Activated CD4-positive, alpha-beta T cell treated with anti-CD3 and anti-CD28 coated beads, Interleukin-2, amount 10 ng/mL, durations not matched to agents 24 days and 14 days (primary cell): ENCODE measurements at places on chromosomes 11 and 22.

- no peak for DNase-seq
Measured at GRCh38 chr22:24247011-24247507, 2.2 kb upstream of the GGT5 start.

DNA sequence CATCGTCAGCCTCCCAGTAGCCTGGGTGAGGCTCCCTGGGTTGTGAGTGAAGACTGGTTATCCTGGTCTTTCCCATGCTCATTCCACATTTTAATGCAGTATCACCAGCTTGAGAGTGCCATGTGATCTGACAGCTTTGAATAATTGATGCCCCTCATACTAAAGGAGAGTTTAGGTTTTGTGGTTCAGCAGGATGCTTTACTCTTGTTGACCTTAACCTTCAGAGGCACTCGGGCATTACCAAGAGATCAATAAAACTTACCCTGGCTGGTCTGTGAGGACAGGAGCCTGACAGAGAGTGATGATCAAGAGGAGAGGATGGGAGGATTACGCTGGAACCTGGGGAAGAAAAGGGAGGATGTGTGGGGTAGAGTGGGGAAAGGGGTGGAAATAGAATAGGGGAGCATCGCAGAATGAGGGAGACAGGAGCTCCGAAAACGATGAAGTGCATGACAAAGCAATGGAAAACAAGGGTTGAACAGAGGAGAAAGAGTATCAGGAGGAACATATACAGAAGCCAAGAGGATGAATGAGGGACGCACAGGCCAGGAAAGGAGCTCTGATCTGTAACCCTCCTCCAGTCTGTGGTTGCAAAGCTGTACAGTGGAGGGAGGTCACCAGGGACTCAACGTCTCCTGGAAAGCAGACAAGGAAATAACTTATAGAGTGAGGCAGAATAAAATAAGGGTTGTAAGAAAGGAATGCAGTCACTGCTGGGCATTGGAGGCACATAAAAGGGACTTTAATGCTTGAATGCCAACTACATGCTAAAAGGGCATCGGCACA lies 594.5 kb downstream of the NTM start:
- no peak for DNase-seq

- no peak for DNase-seq
Measured at GRCh38 chr11:101915791-101916291, 481 bp downstream of the ANGPTL5 start.

DNA sequence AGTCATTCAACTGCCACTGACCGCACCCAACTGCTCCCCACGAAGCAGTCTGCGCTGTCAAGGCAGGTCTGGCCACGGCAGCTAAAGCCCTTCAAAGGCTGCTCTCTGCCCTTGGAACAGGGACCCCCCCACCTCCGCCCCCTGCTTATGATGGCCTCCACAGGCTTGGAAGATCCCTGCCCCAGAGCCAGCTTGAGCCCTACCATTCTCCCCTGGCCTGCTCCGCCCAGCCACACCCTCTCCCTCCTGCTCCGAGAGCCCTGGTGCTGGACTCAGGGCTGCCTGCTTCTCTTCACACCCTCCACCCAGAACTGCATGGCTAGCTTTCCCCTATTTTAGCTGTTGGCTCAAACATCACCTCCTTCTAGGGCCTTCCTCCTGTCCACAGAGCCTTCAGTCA lies 19.0 kb downstream of the ZMAT5 start:
- no peak for DNase-seq

GRCh38 chr22:26804911-26805539 lies 147.6 kb downstream of the MIAT start:
- DNase-seq, result no peak

- DNase-seq, result no peak
Measured at GRCh38 chr11:19664886-19665548, 47.6 kb upstream of the NAV2 start.

- no peak for DNase-seq
Measured at GRCh38 chr11:75931124-75931523, 116.1 kb downstream of the UVRAG start.

GRCh38 chr22:39489094-39490068 lies 12.7 kb upstream of the MIEF1 start:
- no peak for DNase-seq

DNA sequence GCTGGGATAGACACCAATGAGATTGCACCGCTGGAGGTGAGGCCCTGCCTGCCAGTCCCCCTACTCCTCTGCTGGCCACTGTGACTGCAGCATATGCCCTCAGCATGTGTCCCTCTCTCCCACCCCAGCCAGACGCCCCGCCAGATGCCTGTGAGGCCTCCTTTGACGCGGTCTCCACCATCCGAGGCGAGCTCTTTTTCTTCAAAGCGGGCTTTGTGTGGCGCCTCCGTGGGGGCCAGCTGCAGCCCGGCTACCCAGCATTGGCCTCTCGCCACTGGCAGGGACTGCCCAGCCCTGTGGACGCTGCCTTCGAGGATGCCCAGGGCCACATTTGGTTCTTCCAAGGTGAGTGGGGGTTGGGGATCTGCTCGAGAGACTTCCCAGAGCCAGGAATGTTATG lies 5.7 kb upstream of the SMARCB1 start:
- no peak for DNase-seq

DNA sequence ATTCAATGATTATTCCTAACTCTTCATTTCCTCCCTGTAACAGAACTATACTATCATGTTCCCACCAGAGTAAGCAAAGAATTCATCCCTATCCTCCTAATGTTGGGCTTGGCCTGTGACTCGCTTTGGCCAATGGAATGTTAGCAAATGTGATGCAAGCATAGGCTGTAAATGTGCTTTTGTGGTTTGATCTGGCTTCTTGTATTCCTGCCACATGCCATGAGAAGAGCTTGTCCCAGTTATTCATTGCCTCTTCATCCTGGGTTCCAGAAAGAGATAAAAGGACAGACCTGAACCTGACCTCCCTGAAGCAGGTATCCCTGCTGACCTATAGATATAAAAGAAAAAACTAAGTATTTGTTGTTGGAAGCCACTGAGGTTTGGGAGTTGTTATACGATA lies 51.0 kb downstream of the SYTL2 start:
- DNase-seq, result no peak

DNA sequence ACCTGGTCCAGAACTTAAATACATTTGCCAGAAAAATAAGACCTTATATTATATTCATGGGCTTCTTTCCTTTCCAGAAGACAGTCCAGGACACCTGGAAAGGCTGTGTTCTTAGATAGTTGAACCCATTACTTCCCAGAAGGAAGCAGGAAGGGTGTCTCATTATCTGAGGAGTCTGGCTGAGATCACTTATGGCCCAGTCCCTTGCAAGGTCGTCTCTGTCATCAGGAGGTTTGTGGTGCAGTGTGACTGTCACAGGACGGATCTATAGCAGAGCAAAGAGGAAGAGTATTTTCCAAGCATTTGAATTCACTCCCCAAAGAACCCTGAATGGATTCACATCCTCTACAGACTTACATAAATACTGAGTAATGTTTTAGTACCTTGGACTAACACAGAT lies 270.7 kb upstream of the MTNR1B start:
- no peak for DNase-seq

DNA sequence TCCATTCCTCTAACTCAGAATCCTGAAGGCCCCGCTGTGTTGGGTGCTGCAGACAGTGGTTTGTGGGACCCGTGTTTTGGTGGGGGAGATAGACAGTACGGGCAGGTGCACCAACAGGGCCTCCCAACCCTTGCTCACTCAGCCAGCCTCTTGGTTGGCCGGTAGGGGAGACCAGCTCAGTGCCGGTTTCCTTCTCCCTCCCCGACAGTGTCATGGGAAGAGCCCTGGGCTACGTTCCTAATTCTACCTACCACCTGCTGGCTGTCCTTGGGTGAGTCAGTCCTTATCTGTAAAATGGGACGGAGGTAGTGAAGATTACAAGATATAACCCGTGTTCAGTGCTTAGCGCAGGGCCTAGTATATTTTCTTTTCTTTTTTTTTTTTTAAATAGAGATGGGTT lies 5.9 kb downstream of the TMEM134 start:
- DNase-seq, result no peak

DNA sequence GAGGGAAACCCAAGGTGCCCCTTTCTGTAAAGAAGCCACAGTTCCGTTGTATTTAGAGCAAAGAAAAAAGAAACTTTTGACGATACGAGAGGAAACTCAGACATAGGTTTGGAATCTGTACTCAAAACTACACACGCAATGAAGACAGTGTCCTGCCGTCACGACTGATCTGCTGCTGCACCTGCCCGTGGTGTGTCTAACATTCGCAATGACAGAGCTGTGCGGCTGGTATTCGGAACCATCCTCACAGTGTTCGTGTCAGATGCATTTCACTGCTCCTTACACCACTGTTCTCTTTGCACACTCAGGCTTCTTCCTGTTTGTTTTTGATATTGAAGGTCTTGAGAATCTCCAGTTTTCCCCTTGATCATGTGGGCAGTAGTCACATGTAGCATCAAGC lies 84.8 kb downstream of the RTL6 start:
- no peak for DNase-seq

DNA sequence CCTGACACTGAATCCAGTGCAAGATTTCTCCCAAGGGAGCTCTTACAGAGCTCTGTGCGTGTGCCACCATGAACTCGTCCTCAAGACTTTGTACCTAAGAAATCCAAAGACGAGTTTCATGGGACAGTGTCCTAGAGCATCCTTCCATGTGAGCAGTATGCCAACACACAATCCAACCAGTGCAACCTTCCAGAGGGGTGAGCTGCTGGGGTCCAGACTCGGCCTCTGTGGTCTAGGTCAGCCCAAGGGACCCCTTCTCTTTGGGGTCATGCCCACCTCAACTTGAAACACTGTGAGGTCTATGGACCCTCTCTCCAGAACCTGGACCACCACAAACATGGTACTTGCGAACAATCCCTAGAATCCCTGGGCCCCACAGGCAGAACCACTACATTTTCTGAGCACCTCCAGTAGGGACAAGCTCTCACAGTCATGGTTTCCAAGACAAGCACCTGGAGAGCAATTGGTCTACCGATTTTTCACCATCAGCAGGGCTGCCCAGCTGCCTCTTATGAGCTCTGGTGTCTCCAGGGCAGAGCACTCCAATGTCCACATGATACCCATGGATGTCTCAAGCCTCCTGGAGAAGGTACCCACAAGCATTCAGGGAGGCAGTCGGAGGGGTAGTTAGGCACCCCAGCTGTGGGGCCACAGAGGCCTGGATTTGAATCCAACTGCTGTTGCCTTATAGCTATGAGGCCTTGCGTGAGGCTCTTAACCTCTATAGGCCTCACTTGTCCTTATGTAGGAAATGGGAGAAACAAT lies 7.7 kb downstream of the CHST1 start:
- DNase-seq, result no peak

GRCh38 chr11:12158909-12159308 lies 48.5 kb downstream of the MICAL2 start:
- DNase-seq, result no peak

DNA sequence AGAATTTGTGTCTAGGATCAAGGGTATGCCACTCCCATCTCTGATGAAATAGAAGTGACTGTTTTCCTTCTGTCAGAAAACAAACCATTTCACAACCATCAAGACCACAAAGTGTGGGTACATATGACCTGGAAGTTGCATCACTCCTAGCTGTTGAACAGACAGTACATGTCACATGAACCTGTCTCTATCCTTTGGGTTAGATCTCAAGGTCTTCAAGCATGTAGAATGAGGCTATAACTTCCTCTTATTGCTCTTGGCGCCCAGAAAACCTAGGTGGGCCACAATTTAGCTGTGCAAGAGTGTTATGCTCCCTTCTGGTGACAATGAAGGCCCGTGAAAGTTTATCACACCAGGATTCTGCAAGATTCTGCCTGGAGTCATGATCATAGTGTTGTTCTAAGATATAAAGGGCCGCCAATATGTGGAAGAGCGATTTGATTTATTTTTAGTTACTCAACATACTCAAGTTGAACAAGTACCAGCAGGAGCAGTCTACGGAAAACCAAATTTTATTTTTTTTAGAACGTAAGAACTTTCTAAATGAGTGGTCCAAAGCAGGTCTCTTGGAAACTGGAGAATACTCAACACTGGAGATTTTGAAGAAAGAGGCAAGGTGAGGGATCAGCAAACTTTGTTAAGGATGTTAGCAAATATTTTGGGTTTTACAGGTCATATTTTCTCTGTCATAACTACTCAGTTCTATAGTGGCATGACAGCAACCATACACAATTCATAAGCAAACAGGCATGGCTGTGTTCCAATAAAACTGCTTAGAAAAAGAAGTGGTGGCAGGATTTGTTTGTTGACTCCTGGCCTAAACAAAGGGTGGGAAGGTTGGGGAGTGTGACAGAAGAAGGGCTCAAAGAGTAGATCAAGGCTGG lies 101.8 kb downstream of the USP35 start:
- DNase-seq, result peak; percentile 85

DNA sequence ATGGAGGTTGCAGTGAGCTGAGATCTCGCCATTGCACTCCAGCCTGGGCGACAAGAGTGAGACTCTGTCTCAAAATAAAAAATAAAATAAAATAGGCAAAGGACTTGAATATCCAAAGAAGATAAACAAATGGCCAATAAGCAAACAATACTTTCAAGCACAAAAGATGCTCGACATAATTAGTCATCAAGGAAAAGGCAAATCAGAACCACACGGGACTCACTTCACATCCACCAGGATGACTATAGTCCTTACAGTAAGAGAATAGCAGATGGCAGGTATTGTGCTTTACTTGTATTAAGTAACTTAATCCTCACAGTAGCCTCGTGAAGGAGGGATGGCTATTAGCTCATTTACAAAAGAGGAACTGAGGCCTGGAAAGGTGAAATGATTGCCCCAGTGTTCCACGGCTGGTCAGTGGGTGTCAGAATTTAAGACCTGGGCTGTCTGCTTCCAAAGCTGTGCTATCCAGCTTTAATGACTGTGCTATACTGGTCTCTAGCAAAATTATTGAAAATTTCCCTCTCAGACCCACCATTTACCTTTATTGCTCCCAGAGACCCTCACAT lies 40.2 kb upstream of the RBFOX2 start:
- DNase-seq, result no peak
